CD4-positive, alpha-beta T cell (primary cell): ENCODE measurements at places on chromosomes 12 and 14.

- DNase-seq, result no peak
Measured at GRCh38 chr14:65187421-65188049, 85.2 kb upstream of the MAX start.

- DNase-seq, result no peak
Measured at GRCh38 chr14:56648508-56649301, 69.1 kb downstream of the TMEM260 start.

DNA sequence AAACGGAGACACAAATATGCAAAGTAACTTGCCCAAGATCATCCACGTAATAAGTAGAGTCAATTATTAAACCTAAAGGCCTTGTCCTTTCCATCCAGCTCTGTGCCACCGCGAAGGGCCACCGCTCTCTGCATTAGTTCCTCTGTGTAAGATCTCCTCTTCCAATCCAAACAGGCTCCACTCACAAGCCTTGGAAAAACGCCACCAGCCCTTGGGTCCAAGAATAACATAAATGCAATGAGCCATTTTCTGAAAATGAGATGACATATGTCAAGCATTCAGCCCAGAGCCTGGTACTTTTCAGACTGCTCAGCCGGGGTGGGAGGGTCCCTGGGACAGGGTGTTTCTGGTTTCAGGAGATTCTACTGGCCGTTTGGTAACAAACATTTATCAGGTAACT lies 30.0 kb downstream of the DGLUCY start:
- DNase-seq, result no peak

GRCh38 chr14:99803106-99803775 lies 10.0 kb downstream of the EML1 start:
- DNase-seq, result no peak

GRCh38 chr12:32494656-32495055 lies 95.3 kb downstream of the FGD4 start:
- peak; percentile 7 for DNase-seq

DNA sequence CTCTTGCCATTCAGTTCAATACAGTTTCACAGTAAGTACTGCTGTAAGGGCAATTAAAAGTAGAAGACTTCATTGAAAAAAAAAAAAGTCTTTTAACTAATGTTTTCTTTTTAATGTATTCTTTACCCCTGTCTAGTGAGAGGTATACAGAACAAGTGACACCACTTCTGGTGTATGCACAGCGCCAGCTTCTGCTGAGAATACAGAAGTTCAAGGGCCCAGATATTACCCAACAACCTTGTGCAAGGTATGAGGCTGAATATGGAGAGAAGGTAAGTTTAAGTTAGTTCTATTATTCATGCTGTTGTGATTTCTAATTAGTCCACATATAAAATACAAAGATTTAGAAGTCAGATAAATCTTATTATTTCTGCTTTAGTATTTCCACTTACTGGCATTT lies 168.7 kb downstream of the CFAP54 start:
- DNase-seq, result no peak

GRCh38 chr14:75333606-75334548 lies 55.2 kb downstream of the FOS start:
- DNase-seq, result peak; percentile 82

DNA sequence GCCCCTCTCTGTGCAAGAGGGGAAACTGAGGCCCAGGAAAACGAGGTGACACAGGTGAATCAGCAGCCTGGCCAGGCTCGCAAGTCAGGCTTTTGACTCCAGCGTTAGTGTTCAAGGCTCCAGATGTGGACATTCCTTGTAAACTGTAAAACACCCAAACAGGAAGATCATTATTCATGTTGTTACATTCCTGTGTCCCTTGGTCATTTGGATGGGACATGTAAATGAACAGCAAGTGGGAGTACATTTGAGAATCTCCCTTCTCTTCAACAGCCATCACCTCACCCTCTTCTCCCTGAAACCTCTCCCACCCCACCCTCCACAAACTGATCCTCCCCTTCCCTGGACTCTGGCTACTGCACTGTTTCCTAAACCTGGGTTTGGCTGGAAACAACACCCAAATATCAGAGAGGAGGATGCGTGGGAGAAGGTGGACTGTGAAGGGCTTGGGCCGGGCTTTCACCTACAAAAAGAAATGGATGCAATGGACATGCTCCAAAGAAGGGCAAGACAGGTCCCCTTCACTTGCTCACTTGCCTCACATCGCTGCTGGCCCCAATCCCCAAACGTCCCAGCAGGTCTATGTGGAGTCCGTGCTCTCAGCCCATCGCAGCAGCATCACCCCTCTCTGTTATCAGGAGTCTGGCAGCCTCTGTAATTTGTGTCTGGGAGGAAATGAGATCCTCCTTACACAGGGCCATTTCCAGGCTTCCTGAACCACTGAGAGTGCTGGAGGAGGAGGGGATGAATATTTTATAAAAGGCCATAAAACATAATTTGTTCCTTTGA lies 76.7 kb downstream of the GALNT8 start:
- DNase-seq, result no peak

GRCh38 chr12:23083267-23083666 lies 458.3 kb downstream of the ETNK1 start:
- no peak for DNase-seq

- no peak for DNase-seq
Measured at GRCh38 chr12:92442782-92443181, 260.0 kb upstream of the PLEKHG7 start.

- DNase-seq, result no peak
Measured at GRCh38 chr12:86959766-86960458, 703.7 kb upstream of the MGAT4C start.
